CD4-positive, alpha-beta T cell treated with Interleukin-2 at 100 ng/mL for 4 hours (primary cell): ENCODE measurements at places on chromosomes 1 and 21.

- DNase-seq = no peak
These were observed 13.7 kb downstream of the BLACAT1 start for GRCh38 chr1:205442051-205442725.

GRCh38 chr1:54928327-54928726, 41.3 kb upstream of the DHCR24 start:
- no peak for DNase-seq

DNA sequence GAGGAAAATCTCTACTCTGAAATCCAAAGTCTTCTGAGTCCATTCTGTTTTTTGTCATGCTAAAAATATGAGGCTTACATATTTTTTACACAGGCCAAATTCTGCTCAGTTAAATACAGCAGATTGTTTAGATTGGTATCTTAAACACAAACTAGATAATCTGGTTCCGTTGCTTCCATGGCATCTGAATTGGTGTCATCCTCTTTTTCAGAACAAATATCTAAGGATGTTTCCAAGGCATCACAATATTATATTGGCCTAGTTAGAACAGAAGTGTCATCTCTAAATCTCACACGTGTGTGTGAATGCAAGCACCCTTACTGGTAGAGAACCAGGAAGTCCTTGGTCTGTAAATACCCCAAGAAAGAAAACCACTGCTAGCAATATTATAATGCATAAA, 151.2 kb downstream of the NRIP1 start:
- DNase-seq = no peak

DNA sequence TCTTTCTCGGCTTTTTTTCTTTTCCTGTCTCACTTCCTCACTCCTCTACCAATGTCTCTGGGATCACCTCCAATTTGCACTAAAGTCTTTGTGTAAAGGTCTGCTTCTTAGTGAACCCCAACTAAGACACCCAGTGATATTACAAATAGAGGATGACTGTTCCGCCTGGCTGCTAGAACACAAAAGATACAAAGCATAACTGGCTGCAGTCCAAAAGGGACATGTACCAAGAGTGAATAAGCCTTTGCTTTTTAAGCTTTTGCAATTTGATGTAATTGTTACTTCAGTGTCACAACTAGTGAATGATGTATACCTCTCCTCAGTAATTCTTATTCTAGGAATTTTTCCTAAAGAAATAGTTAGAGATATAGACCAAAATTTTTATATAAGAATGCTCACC, 82.8 kb upstream of the BEND5 start:
- no peak for DNase-seq

- DNase-seq = no peak
These were observed 19.9 kb upstream of the KIF14 start for GRCh38 chr1:200640373-200640962.

DNA sequence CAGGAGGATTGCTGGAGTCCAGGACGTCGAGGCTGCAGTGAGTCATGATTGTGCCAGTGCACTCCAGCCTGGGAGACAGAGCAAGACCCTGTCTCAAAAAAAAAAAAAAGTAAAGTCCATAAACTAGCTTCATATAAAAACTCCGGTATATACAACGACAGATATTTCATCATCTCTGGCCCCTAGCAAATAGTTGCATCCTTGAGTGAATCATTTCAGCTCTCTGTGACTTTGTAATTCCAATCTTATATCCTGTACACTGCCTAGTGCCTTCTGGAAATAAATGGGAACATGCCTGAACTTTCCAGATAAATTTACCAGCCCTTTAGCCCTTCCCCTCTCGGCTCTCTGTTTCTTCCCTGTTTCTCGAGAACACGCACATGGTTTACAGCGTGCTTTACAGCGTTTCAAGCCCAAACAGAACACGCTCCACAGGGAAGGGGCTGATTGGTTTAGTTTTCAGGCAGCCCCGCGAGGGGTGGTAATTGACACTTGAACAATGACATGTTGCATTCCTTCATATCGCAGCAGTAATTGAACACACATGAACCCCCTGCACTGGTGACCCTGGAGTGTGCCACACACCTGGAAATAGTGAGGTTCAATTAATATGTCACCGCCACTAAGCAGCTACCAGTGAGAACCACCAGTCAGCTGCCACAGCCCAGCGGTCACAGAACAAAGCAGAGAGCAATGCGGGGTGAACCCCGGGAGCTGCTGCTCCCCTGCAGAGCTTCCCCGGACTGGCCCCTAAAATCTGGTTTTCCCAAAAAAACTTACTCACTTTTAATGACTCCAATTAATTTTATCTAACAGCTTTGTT, 35.7 kb upstream of the SIM2 start:
- DNase-seq = no peak

- DNase-seq = no peak
These were observed 164.9 kb upstream of the PKN2 start for GRCh38 chr1:88519156-88519555.

GRCh38 chr1:156444407-156445001, 56.1 kb downstream of the MEF2D start:
- peak; percentile 26 for DNase-seq

DNA sequence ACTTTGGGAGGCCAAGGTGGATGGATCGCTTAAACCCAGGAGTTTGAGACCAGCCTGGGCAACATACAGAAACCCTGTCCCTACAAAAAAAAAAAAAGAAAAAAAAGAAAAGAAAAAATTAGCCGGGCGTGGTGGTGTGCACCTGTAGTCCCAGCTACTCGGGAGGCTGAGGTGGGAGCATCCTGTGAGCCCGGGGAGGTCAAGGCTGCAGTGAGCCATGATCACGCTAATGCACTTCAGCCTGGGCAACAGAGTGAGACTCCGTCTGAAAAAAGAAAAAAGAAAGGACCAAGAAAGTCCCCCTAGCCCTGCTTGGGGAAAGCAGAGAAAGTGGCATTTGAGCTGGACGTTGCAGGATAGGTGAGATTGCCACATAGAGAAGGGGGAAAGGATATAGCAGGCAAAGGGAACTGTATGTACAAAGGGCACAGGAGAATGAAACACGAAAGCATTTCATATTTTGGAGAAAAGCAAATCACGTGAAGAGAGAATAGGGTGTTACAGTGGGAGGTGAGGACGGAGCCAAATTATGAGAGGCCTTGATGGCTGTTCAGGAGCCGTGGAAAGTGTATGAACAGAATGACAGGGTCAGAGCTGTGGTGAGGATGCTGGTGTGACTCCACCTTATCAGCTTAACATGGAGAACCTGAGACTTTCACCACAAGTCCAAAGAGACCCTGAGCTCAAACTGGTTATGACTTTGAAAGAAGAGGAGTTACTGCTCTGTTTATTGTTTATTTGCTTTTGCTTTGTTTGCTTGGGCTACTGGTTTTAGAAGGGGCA, 19.5 kb upstream of the LRIG2 start:
- DNase-seq = no peak

DNA sequence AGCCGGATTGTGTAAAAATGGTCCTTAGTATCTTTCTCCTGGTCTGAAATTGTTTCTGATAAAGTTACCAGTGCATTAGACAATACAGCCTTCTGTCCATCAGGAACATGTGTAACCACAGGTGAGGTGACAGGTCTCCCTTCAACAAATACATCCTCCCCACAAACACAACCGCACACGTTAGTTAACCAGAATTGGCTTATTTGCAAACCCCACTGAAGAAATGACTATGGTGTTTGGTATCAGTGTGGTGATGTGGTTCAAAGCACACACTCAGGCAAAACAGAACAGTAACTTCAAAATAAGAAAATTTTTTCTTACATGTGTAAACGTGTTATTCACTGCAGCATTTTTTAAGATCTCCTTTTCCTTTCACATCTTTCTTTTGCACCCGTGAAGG, 517.2 kb upstream of the NR5A2 start:
- no peak for DNase-seq

DNA sequence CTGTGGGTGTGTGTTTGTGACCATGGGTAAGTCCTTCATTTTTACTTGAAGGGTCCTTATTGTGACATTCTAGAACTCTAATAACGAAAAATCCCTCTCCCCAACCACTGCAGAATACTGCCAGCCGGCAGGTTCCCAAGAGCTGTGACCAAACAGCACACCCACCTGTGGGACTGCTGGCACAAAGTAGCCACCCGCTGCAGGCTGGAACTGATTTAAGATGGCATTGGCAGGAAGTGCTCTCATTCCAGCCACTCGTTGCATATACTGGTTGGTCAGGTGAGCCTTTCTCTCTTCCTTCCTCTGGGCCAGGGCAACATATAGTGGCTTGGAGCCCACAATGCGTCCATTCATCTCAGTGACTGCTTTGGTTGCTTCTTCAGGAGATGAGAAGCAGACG, 11.6 kb downstream of the PABPC4 start:
- no peak for DNase-seq

- DNase-seq = no peak
These were observed 10.3 kb downstream of the GPR37L1 start for GRCh38 chr1:202133001-202133400.

DNA sequence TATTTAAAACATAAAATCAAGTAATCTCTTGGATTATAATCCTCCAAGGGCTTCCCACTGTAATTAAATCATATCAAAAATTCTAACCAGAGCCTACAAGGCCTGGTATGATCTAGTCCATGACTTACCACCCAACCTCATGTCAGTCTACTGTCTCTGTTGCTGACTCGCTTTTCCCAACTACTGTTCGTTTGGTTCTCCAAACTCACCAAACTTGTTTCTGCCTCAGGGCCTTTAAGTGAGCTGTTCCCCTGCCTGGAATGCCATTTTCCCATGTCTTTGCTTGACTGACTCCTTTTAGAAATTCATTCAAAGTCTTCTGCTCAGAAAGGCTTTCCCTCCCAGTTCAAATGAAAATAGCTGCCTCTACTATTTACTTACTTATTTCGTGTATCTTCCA, 95.9 kb downstream of the ZC3H11B start:
- DNase-seq = no peak

DNA sequence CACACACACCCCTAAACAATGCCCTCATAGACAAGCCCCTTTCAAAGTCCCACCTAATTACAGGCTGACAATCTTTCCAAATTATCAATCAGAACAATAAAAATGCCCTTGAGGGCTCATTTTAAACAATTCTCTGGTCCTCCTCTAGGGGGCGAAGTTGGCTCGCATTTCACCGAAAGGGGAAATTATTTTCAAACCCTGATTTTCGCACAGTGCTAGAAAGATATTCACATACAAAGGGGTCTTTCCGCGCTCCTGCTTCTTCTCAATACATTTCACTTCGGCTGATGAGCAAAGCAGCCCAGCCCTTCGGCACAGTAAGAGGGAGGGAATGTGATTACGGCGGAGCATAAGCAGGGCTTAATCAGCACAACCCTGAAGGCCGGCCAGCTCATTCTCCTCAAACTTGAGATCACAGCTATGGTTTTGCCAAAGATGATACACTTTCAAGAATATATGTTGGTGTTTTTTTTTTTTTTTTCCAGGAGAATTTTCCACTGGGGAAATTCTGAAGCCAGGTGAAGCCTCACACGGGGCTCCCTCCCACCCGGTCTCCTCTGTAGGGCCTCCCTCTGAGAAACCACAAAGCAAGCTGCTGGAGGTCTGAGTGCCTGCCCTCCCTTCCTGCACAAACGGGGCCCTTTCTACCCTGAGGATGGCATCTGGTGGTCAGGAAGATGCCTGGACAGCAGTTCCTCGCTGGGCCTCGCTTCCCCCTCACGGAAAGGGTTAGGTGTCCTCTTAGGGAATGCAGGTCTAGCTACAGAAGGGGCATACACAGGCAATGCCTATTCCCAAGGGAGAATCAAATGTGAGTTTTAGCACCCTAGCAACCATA, 66.9 kb downstream of the GNG12 start:
- DNase-seq = peak; percentile 50

GRCh38 chr1:41704196-41704595, 214.5 kb downstream of the HIVEP3 start:
- no peak for DNase-seq

- no peak for DNase-seq
These were observed 479.4 kb downstream of the OMA1 start for GRCh38 chr1:58067082-58067481.

- no peak for DNase-seq
These were observed 68.4 kb downstream of the ST6GALNAC3 start for GRCh38 chr1:76142771-76143540.

GRCh38 chr1:164912290-164912689, 353.3 kb downstream of the PBX1 start:
- no peak for DNase-seq

DNA sequence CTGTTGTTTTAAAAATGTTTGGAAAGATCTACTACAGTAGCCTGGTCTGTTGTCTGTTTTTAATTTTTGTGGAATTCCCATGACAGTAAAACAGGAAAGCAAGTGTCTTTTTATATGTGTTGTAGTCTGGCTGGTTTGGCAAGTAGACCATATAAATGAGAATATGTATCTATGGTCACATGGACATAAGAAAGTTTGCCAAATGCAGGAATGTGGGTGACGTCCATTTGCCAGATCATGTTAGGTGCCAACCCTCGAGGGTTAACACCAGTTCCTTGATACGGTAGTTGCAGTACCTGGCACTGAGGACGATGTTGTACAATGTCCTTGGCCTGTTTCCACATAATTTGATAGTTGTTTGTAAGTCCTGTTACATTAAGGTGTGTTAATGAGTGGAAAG, 6.2 kb downstream of the DAP3 start:
- no peak for DNase-seq

DNA sequence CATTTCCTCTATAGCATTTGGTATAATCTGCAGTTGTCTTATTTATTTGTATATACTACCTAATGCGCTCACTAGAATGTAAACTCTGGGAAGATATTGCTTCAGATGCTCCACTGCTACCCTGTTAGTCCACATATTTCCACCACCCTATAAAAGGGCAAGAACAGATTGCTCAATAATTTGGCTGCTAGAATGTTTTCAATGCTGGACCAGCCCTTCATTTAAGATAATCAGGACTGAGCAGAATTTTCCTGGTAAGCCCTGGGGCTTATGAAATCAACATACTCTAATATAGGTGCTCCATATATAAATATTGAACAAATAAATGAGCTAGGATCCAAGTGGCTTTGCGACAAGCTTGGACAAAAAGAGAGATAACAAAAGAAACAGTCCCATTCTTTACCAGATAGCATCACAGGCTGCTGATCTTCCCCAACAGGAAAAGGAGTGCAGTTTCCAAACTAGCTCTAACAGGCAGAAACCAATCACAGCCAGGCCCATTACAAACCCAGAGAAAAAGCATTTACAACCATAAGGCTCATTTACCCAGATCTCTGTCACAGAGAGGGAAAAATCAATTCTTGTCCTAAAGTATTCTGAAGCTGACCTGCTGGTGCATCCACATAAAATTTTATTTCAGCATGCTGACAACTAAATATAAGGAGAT, 8.3 kb downstream of the BCAR3 start:
- DNase-seq = no peak

DNA sequence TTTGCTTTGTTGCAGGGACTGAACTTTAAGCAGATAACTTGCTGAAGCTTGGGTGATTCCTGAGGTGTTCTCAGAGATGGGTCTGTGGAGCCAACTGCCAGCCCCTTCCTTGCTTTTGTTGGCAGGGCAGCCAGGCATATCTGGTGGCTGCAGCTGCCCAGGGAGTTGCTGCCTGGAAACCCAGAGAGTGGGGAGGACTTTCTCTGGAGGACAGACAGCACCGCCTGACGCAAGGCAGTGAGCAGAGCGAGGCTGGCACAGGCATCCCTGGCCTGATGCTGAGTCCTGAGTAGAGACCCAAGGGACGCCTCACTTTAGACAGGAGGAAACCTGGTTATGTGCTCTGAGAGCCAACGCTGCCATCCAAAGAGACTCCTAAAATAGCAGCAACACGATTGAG, 9.8 kb upstream of the OLFML2B start:
- no peak for DNase-seq

GRCh38 chr1:234169161-234169849, 204.0 kb upstream of the COA6 start:
- DNase-seq = no peak
